ENCODE measurements at places on chromosomes 2 and 18.

DNA sequence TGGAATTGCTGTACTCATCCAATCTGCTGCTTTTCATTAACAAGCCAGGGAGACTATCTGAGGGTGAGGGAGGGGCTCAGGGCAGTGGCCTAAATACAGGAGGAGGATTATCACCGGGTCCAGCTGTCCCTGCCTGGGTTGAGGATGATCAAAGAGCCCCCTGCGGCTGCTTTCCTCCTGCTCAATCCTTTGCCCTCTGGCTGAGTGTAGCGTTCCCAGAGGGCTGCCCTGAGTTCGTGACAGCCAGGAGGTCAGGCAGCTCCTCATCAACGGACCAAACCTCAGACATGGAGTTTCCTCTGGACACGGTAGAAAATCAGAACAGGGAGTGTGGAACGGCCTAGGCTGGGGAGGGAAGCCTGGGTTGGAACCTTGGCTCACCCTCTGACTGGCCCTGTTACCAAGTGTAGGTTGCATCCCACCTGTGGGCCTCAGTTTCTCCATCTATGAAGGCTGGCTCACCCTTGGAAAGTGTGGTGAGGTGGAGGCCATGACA, 23.5 kb downstream of the CIB4 start:
- DNase-seq = no peak

DNA sequence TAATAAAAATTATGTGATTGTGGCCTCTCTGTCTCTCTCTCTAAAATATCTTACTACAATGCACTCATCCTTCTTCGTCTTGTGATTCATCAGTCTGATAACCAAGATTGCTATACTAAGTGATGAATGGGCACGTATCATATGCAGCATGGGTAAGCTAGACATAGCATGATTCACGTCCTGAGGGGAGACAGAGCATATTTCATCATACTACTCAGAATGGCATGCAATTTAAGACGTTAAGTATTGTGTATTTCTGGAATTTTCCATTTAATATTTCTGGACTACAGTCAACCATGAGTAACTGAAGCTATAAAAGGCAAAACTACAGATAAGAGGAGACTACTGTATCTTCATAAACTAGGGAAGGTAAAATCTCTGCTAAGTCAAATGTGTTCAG, 97.0 kb upstream of the CD226 start:
- DNase-seq = no peak

GRCh38 chr2:114056294-114057143, 166.6 kb downstream of the ACTR3 start:
- no peak for DNase-seq

DNA sequence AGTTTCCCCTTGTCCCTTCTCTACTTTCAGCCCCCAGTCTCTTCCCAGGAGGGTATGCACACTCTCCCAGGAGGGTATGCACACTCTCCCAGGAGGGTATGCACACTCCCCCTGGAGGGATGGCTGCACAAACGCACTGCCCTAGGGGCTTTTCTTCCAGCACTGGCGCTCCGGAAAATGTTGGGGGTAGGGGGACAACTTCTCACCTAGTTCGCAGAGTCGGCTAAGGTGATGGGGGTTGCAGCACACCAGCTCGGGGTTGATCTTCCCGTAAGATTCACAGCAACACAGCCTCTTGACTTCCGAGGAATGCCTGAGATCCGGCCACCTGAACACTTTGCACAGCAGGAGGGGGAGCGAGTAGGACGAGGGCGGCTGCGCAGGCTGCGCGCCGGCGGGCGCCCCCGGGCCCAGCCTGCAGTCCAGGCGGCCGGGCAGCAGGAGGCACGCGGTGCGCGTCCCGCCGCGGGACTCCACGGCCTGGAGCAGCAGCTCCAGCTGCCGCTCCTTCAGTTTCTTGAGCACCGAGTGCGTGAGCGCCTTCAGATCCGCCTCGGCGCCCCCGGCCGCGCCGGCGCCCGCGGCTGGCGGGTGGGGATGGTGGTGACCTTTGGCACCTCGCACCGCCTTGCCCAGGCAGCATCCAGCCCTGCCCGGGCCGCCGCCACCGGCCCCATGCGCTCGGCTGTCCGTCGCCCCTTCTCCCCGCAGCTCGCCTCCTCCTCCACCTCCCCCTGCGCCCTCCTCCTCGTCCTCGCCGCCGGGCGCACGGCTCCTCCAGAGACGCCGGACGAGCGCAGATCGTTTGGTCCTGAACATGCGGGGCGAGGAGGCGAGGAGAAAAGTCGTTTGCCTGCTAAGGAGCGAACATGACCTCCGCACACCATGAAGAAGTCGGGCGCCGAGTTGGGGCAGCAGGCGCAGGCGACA, 894 bp downstream of the SMAD7 start:
- no peak for DNase-seq

DNA sequence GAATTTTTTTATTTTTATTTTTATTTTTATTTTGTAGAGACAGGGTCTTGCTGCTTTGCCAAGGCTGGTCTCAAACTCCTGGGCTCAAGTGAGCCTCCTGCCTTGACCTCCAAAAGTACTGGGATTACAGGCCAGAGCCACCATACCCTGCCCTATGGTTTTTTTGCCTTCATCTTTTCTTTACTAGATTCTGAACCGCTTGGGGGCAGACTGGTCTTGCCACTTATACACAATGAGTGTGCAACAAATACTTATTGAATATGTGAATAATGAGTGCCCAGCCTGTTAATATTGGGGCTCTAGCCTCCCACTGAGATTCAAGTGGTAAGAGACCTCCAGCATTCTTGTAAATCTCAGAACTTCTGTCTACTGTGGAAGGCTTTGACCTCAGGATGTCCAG, 3.9 kb downstream of the NCK2 start:
- no peak for DNase-seq

- no peak for DNase-seq
These were observed 44.4 kb downstream of the FBLN7 start for GRCh38 chr2:112182581-112183034.

GRCh38 chr2:74551942-74552913, 1.5 kb downstream of the LOXL3 start:
- DNase-seq = no peak

- DNase-seq = no peak
These were observed 153.3 kb upstream of the MAP3K20 start for GRCh38 chr2:172922306-172922705.

DNA sequence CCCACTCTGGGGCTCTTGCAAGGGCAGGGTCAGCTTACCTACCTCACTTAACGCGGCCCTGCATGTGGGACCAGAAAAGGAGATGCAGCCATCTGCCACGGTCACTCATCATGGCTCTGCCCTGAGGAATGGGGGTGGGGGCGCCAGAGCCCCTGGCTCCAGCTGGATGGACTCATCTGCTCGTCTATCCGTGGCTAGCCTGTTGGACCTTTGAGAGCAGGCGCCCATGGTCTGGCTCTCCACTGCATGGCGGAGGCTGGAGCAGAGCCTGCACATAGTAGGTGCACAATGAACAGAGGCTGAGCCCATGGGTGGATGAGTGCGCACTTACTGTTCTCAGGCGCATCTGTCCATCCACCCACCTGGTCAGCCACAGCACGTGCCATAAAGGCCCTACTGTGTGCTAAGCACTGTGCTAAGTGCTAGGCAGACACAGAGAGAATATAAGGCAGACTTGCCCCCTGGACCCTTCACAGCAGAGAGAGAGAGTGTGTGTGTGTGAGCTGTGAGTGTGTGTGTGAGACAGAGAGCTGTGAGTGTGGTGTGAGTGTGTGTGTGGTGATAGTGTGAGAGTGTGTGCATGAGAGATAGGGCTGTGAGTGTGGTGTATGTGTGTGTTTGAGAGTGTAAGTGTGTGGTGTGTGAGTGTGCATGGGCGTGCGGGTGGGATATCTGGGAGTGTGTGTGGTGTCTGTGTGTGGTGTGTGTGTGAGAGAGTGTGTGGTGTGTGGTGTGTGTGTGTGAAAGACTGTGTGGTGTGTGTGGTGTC, 151.3 kb downstream of the TFCP2L1 start:
- DNase-seq = no peak

DNA sequence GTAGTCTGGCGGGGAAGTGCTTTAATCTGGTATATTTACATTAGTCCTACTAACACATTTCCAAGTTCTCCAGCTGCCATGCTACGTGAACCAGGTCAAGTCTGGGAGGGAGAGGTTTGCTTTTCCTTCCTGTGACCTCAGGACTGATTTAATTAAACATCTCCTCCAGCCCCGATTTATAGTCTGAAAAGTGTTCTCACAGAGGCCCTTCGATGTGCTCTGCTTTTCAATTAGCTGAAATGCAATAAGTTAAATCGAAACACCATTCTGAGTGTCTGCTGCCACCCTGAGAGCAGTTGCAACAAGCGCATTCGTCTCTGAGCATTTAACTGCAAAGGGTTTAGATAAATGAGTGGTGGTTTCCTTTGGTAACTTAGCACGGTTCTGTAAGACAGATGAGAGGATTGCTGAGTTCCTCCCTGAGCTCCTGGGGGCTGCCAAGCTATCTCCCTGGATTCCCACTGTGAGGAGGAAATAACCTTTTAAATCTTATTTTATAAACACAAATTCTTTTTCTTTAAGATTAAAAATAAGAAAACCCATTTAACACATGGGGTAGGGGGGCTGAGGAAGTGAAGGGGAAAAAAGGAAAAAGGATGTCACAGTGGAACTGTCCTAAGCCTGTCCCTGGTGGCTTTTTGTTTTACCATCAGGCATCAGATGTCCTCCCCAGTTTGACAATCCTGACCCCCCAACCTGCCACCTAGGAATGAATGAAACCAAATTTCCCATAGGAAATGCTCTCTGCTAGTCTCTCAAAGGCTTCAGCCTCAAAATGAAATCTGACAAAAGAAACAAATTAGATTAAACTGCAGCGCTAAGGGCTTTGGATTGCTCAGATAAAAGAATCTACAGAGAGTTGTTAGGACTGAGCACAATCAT, 56.5 kb upstream of the CREB1 start:
- peak; percentile 35 for DNase-seq

- DNase-seq = no peak
These were observed 217.3 kb upstream of the HS6ST1 start for GRCh38 chr2:128535953-128536352.

- DNase-seq = no peak
These were observed at the start of gene KCNJ13 for GRCh38 chr2:232776435-232776834. Gene KCNJ13, minus strand, starts transcription at chr2:232776565. Its CDS starts 5,203 bp downstream, at chr2:232771362.

DNA sequence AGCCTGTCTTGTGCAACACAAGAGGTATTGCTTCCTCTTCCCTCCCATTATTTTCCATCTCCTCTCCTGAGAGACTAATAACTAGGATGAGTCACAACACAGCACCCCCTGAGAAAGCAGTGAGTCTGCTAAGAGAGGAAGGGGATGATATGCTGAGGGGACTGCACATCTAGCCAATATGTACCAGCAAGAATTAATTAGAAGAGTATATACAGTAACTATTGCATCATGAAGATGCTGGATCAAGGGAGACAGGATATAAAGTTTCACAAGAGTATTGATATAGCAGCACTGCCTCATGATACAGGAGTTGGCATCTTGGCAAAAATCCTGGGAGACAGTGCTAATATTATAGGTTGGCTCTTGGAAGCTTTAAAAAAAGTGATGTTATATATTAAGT, 289.9 kb upstream of the RBMS1 start:
- no peak for DNase-seq

DNA sequence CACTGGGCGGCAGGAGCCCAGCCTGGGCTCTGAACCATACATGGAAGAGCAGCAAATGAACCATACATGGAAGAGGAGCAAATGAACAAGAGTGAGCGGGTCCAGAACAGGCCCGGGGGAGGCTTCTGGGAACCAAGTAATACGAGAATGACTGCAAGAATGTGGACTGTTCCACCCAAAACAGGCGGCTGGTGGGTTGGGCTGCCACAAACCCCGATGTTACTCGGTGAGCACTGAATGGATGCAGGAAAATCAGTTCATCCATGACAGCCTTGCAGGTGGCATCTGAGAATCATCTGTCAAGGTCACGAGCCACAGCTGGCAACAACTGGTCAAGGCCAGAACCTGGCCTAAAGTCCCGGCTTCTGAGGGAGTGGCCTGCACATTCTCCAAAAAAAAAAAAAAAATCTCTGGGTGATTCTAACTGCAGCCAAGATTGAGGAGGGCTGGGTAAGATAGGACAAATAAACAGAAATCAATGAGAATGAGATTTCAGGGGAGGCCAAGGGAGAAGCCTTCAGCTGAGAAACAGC, 106.1 kb downstream of the ZNF516 start:
- DNase-seq = no peak

DNA sequence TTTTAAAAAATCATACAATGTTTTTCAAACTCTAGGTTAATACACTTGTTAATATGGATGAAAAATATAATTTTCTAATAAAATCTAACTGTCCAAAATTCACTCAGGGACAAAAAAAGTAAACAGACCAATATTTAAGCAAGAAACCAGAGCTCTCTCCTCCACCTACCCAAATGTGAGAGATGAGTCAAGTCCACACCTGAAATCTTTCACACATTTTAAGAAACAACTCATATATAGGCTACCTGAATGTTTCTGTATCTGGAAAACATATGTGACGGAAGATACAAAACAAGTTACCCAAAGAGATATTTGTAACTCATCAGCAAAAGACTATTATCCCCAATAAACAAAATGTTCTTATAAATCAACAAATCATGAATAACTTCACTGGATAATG, 20.2 kb downstream of the ZNF516 start:
- DNase-seq = no peak

DNA sequence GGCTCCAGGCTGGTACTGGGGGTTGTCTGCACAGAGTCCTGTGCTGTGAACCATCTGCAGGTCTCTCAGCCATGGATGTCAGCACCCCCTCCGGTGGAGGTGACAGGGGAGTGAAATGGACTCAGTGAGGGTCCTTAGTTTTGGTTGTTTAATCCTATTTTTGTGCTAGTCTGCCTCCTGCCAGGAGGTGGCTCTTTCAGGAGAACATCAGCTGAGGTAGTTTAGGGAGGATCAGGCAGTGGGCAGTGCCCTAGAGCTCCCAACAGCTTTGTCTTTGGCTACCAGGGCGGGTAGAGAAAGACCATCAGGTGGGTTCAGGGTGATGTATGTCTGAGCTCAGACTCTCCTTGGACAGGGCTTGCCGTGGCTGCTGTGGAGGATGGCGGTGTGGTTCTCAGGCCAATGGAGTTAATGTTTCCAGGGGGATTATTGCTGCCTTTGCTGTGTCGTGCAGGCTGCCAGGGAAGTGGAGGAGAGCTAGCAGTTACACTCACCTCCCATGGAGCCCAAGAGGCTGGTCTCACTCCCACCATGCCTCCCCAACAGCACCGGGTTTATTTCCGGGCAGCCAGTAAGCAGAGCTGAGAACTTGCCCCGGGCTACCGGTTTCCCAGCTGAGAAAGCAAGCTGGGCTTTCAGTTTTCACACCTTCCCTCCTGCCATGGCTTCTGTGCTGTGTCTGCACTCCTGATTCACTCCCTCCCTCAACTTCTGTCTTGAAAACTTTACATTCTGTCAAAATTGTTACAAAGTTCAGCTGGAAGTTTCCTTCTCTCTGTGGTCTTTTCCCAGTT, 563.4 kb downstream of the XIRP2 start:
- DNase-seq = no peak

DNA sequence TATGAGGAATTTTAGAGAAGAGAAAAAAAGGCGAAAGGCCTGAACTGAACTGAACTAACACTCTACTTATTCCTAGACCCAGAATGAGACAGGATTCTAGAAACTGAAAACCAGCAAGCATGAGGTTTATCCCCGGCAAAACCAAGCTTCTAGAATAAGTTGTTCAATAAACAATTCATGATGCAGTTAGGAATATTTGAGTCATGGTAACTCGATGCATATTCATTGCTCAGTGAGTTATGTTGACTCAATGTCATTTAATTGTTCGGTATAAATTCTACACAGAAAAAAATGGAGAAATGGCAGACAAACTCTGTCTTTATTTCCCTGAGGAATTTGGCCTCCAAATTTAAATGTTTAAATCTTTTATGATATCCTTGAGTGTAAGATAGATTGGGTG, 321.5 kb downstream of the SATB2 start:
- DNase-seq = no peak

GRCh38 chr18:3453540-3454364, 3.8 kb downstream of the TGIF1 start:
- DNase-seq = no peak

GRCh38 chr2:168691221-168691620, 111.2 kb upstream of the NOSTRIN start:
- DNase-seq = no peak

All from NCI-H1930 (cell line).